Jurkat, Clone E6-1 (cell line): ENCODE measurements at places on chromosomes 1 and 21.

GRCh38 chr1:174870319-174870718, 129.4 kb upstream of the CACYBP start:
- DNase-seq = no peak

GRCh38 chr21:38477226-38477625, 21.1 kb downstream of the ERG start:
- DNase-seq = peak; percentile 91

GRCh38 chr1:27306892-27307761, 14.8 kb upstream of the TMEM222 start:
- DNase-seq = no peak

DNA sequence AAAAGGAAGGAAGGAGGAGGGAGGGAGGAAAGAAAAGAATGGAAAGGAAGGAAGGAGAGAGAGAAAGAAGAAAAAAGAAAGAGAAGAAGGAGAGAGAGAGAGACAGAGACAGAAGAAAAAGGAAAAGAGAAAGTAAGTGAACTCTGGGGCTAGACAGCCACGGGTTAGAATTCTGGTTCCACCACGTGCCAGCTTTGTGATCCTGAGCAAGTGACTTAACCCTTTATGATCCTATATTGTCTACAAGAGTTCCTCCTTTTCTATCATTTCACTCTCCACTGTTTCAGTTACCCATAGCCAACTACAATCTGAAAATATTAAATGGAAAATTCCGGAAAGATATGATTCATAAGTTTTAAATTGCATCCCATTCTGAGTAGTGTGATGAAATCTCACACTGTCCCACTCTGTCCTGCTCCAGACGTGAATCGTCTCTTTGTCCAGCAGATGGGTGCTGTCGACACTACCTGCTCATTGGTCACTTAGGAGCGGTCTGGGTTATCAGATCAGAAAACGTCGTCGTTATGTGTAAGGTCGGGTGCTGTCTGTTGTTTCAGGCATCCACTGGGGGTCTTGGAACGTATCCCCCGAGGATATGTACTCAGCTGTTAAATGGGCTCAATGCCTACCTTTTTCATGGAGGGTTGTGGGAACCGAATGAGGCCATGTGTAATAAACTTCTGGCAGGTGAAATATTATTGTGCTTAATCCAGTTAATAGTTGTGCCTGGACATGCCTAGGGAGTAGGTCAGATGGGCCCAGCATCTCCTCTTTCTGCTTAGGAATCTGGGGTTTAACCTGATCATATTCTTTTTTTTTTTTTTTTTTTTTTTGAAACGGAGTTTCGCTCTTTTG, 19.1 kb downstream of the TMEM51 start:
- DNase-seq = no peak

DNA sequence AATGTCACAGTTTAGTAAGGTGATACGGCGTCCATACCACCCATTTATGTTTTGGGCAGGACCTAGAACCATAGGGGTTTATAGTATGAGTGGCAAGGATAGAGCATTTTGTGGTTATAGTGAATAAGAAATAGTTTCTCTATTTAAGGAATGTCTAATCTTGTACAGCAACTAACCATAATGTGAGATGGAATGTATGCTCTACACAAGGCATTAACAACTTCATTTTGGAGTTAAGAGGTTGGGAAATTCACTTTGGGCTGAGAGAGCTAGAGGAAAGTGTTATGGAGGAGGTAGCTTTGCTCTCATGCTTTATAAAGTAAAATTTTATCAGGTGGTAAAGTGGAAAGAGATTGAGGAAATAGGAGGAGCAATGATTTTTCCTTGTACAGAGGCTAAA, 3.0 kb upstream of the MCL1 start:
- DNase-seq = no peak

GRCh38 chr21:42559326-42559725, 45.7 kb downstream of the SLC37A1 start:
- DNase-seq = no peak

DNA sequence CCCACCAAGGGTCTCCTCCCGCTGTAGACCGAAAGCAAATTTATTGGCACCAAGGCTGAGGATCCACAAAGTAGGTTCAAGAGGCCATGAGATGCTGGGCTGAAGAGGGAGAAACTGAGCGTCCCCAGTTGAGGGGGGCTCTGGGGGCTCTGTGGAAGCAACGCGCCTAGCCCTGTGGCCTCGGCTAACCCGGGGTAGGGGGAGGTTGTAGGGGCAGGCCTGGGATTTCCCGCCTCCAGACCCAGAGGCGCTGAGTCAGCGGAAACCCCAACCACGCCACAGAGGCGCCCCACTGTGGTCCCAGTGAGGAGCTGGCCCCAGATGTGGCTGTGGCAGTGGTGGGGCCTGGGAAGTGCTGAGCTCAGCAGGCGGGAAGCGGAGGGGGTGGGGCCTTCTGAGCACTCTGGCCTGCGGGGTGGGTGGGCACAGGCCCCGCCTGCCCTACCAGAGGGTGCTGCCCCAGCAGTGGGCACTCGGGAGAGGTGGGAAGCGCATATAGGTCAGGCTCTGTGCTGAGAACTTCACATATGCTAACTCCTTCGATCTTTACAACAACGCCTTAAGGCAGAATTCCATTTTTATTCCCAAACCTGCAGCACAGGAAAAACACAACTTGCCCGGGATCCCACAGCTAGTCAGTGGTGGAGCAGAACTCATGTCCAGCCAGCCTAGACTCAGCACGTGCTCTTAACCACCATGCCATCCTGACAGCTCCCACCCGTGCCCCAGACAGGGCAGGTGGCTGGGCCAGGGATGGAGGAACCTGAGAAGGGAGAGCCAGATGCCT, 1.5 kb upstream of the COL16A1 start:
- DNase-seq = peak; percentile 40

DNA sequence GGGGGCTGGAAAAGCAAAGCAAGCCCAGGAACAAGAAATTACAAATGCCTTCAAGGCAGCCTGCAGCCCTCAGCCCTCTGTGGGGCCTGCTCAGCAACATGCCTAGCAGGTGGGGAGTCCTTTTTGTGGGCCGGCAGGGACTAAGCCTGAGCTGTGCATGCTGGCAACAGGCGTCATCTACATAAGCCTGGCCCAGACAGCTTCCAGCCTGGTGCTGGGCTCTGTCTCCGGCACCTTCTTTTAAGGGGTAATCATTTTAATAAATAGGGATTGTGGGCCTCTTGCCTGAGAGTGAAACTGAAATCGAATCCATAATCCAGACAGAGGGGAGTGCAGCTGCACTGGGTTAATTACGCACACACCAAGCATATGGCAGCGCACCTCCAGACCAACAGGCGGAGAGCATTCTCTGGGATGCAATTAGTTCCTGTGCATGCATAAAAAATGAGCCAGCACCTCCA, 96.6 kb downstream of the DDX20 start:
- no peak for DNase-seq

GRCh38 chr1:165484532-165484931, 39.6 kb upstream of the RXRG start:
- DNase-seq = no peak

DNA sequence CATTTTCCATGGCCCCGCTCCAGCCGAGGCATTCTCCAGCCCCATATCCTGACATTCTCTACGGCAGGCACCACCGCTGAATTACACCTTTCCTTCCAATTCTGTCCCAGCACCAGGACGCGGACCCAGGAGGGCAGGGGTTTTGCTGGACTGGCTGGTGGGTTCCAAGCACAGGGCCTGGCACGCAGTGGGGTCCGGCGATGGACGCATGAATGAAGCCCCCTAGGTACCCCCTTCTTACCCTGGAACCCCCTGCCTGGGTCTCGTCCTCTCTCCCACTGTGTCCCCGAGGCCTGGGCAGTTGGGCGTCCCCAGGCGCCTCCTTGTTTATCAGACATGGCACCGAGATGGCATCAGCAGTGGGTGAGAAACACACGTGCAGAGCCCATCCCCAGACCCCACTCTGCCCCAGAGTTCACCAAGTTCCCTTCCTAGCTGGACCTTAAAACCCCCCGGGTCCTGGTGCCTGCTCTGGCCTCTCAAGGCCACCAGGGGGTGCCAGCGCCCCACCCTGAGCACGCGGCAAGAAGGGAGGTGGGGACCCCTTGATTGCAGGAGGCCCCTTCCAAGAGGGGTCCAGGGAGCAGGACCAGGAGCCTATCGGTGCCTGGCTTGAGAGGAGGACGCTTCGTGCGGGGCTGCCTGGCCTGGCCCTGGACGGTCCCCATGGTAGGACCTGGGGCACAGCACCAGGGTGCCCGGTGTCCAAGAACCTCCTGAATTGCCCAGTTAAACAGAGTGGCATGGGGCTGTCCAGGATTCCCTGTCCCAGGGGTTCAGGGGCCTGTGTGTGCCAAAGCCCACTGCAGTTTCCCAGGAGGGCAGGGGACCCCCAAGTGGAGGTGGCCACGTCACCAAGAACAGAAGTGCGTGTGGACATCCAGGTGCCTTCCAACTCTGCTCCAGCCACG, 46.1 kb downstream of the MEGF6 start:
- peak; percentile 12 for DNase-seq

DNA sequence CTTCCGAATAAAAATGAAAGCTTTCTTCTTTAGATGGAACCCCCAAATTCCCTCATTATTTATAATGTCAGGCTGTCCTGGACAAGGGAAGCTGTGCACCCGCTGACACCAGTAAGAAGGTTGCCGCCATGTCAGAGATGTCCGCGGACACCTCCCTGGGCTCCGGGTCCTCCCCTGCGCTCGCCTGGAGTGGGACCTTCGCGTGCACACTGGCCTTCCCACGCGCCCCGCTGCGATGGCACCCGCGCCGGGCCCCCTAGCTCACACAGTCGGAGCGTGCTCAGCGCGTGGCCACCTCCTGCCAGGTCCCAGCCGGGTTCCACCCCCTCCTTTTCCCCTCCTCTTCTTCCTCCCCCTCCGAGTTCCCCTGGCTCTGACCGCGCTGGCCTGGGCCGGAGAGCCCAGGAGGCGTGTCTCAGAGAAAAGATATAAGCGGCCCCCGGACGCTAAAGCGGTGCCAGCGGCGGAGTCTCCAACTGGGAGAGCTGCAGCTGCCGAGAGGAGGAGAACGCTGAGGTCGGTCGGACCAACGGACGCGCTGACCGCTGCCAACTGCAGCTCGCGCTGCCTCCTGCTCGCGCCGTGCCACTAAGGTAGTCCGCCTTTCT, at the start of gene G0S2:
TSS of gene G0S2 (plus strand) at position 456 of the 608 bp plus-strand sequence. CDS start 273 bp downstream, outside the sequence.
- DNase-seq = no peak

- no peak for DNase-seq
Measured at GRCh38 chr1:90781534-90781933, 64.4 kb upstream of the BARHL2 start.

DNA sequence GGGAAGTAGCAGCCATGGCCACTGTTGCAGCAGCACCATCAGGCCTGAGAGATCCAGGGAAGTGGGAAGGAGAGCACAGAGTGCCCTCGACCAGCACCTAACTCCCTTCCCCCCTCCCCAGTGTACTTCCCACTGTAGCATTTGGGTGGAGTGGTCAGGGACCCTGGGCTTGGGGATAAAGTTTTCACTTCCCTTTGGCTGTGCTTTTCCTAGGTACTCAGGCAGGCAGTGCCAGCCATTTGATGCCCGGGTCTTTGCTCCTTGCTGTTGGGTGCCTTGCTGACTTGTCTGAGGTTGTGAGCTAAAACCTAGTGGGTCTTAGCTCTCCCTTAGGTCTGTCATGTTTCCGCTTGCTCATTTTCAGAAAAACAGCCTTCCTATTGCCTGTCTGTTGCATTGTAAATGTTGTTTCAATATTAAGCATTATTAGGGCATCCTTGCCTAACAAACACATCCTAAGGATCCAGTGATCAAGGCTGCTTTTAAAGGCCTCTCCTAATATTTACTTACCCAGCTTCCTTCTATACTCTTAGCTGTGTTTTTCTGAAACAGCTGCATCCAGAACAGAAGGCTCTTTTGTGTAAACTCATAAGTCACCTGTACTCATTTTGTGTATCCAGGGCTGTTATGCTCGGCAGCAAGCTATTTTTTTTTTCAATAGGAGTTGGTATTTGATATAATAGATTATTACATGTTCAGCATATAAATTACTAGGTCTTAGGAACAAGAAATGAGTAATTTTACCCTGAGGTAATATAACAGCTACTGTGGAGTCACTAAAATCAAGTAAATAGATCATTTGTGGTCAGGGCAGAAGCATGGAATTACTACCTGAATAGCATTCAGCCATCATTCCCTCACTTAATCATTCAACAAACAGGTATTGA, 418.6 kb upstream of the PROX1 start:
- DNase-seq = no peak

- no peak for DNase-seq
Measured at GRCh38 chr1:35364741-35365140, 96.2 kb downstream of the ZMYM4 start.

GRCh38 chr1:164263540-164263939, 295.4 kb upstream of the PBX1 start:
- no peak for DNase-seq

- DNase-seq = no peak
Measured at GRCh38 chr1:53769780-53770179, 30.8 kb upstream of the GLIS1 start.

- no peak for DNase-seq
Measured at GRCh38 chr21:18147678-18148077, 97.0 kb upstream of the CHODL start.

GRCh38 chr1:44035726-44036408, 4.6 kb upstream of the SLC6A9 start:
- no peak for DNase-seq

DNA sequence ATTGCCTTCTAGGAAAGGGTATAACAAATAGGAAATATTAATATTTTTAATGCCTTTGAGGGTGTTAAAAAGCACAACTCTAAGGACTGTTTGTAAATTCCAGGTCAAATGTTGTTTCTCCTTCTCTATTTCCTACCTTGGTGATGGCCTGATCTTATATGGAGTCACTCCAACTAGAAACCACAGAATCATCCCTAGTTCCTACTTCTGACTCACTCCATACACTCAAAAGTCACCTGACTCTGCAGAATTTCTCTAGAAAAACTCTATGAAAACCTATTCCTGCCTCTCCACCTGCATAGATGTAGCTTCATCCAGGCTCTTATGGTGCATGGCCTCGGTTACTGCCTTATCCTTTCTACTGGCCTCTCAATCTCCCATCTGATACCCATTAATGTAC, 14.5 kb downstream of the RGS4 start:
- no peak for DNase-seq

- DNase-seq = no peak
Measured at GRCh38 chr1:234500269-234500668, 21.3 kb upstream of the TARBP1 start.

DNA sequence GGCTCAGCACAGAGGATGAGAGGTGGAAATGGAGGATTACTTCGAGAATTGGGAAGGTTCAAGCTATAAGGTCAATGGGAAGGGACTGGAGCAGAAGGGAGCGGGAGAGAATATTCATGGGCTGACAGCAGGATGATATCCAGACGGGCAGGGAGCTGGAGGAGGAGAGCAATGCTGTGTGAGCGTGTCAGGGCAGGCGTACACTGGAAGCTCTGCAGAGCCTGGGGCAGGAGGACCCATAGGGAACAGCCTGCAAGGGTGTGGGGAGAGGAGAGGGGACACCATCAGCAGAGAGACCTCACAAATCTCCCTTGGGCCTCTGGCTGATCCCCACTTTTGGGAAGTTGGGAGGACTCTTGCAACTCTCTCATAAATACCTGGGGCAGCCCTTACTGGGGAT, 13.7 kb downstream of the CSF1 start:
- no peak for DNase-seq

GRCh38 chr1:209659909-209660308, 7.7 kb upstream of the LAMB3 start:
- DNase-seq = no peak
